ENCODE measurements at places on chromosomes 16 and 17. TPM values are rescaled to one million over a fixed set of nuclear protein-coding genes. Genes with fewer than 3 reads are reported as not detected.

Gene CHRNE
- polyA plus RNA-seq: 1.0 TPM

Gene CNGB1
- polyA plus RNA-seq: not detected

Gene MYH2
- polyA plus RNA-seq: not detected

Gene ITGAD
- 0.39 TPM for polyA plus RNA-seq

Gene ITGAX
- 0.69 TPM for polyA plus RNA-seq

Gene PRSS8
- 48.9 TPM for polyA plus RNA-seq

Gene RAB11FIP4
- 19.7 TPM for polyA plus RNA-seq

Gene TMEM204
- 16.8 TPM for polyA plus RNA-seq

Gene ABCA6
- polyA plus RNA-seq: 1.7 TPM

Gene ZFPM1
- polyA plus RNA-seq: 2.2 TPM

Gene LLGL2
- 50.0 TPM for polyA plus RNA-seq

Gene CALB2
- 0.69 TPM for polyA plus RNA-seq

Gene SLC5A10
- 0.18 TPM for polyA plus RNA-seq

Gene FAM20A
- 12.4 TPM for polyA plus RNA-seq

Gene MTMR4
- 48.7 TPM for polyA plus RNA-seq

Gene CHD9NB
- 9.9 TPM for polyA plus RNA-seq

Gene TMIGD1
- polyA plus RNA-seq: 0.75 TPM

Gene ANKFN1
- 0.52 TPM for polyA plus RNA-seq

Gene ACSM2A
- 73.7 TPM for polyA plus RNA-seq

Gene PRSS33
- 0.61 TPM for polyA plus RNA-seq

Gene TMEM100
- 86.4 TPM for polyA plus RNA-seq

Gene RHBDL3
- 1.3 TPM for polyA plus RNA-seq

Gene TNFRSF17
- not detected for polyA plus RNA-seq

Gene PABPN1L
- not detected for polyA plus RNA-seq

Gene KSR1
- 42.9 TPM for polyA plus RNA-seq

Gene MPO
- polyA plus RNA-seq: 1.6 TPM

Gene IGF2BP1
- polyA plus RNA-seq: 18.2 TPM

Gene PARD6A
- polyA plus RNA-seq: 2.3 TPM

Gene TP53TG3
- not detected for polyA plus RNA-seq

Gene KRTAP9-8
- polyA plus RNA-seq: not detected

Gene LGALS9B
- polyA plus RNA-seq: not detected

Gene NACA2
- 3.4 TPM for polyA plus RNA-seq

Gene CCL4L2
- 2.4 TPM for polyA plus RNA-seq

Gene NECAB2
- polyA plus RNA-seq: 1.5 TPM

Gene GP1BA
- polyA plus RNA-seq: 2.9 TPM

Gene CHAD
- 2.3 TPM for polyA plus RNA-seq

Gene KRTAP4-6
- polyA plus RNA-seq: not detected
